PC-9 (cell line): ENCODE measurements at places on chromosomes 12 and 14.

DNA sequence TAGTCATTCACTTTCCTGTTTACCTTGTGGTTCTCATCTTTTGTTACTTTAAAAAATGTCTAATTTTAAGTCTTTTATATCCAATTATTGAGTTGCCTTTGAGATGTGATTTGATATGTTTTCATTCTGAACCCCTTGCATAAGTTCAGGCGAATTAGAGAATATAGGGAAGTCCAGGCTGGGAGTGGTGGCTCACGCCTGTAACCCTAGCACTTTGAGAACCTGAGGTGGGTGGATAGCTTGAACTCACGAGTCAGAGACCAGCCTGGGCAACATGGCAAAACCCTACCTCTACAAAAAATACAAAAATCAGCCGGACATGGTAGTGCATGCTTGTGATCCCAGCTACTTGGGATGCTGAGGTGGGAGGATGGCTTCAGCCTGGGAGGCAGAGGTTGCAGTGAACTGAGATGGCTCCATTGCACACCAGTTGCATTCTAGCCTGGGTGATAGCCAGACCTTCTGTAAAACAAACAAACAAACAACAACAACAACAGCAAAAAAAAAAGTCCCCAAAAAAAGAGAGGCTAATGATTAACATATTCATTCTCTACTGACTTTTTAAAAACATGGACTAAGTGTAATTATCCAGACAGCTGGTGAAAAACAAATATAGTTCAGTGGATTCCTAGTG, 451.1 kb upstream of the RGS6 start:
- no peak for DNase-seq

DNA sequence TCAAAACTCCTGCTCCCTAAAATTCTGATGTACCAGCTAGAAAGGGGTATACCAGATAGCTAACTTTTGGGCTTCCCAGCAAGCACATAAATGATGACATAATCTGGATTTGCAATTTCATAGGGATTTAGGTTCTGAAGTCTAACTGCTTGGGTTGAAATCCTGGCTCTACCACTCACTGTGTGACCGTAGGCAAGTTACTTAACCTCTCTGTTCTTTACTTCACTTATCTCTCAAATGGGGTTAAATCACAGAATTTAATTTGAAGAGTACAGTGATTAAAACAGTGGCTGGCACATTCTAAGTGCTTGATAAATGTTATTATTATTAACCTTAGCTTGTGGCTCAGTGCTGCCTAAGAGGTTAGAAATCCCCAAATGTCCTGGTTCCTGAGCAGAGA, 49.1 kb upstream of the NUAK1 start:
- no peak for DNase-seq

DNA sequence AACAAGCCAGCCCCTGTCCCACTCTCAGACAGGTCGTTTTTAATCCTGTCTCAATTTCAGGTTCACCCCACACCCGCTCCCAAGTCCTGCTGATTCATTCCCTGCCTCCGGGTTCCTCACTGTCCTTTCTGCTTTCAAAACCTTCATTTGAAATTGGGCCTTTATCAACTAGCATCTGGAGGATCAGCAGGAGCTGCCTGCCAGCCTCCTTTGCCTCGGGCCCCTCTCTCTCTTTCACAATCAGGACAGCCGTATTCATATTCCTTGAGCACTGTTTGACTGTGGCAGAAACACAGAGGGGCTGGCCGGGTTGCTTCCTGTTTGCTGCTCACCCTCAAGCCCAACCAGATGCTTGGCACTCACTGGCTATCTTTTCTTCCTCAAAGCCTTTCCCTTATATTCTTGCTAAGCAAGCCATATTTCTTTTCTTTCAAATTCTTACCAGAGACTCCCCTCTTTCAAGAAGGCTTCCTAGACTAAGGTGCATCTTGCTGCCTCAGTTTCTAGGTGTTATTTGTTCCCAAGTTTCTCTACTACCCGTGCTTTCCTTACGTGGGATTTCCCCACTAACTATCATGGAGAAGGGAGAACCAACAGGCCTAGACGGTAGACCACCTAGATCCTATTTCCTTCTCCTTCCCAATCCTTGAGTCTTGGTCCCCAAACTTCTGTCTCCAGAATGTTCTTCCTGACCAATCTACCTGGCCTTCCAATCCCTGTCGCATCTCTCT, 3.0 kb downstream of the GALNT6 start:
- DNase-seq: peak; percentile 68

DNA sequence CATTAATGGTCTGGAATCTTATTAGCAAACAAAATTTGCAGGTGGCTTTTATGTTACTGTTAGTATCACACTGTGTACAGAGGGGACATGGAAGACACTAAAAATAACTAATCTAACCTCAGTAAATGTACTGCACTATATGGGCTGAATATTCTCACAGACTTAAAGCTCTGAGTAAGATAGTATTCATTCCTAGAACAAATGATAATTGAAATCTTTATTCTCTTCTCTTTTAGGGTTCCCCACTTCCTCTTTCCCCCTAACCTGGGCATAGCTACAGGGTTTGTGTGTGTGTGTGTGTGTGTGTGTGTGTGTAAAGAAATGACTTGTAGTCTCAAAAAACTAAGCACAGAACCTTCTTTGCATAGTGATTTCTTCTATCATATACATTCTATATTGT, 21.4 kb upstream of the HECTD1 start:
- DNase-seq: no peak

- peak; percentile 73 for DNase-seq
These were observed 28.5 kb downstream of the ACTR6 start for GRCh38 chr12:100229036-100229635.

DNA sequence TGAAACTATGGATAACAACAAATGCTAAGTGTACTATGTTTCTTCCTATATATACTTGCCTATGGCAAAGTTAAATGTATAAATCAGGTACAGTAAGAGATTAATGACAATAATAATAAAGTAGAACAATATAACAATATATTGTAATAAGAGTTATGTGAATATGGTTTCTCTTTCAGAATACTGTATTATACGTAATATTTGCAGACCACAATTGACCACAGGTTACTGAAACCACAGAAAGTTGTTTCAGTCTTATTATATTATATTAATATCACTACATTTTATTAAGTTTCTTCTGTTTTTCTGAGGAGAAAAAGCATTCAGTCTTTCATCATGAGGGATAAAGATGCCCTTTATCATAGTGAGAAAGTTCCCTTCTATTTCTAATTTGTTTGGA, 131.2 kb downstream of the EML1 start:
- no peak for DNase-seq

DNA sequence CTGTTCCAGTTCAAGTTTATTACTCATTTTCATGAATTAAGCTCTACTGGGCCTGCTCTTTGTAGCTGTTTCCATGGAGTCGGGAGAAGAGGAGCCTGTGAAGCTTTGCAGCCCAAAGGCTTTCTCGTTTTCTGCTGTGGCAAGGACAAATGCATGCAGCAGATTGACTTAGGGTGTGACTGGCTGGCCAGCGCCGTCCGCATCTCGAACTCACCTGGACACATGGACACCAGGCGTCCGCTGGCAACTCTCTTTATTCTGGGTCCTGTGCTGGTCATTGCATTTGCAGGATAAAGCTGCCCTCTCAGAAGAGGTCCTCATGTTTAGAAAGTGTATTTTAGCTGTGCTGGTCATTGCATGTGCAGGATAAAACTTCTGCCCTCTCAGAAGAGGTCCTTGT, 350.4 kb downstream of the TMEM121 start:
- no peak for DNase-seq

DNA sequence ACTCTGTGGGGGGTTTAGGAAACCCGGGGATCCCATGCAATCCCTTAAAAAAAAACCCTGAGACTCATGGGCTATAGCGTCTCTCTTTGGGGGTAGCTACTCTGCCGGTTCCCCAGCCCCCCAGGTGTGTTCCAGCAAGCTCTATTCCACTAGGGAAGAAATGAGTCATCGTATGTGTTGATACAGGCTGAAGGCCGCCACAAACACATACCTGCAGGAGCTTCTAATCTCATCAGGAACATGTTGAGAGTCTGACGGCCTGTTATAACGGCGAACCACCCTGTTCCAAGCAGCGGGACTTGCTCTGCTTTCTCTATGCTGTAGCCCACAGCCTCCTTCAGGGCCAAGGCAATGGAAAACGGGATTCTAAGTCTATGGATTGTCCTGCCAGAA, 977 bp upstream of the KRT5 start:
- DNase-seq: peak; percentile 83

DNA sequence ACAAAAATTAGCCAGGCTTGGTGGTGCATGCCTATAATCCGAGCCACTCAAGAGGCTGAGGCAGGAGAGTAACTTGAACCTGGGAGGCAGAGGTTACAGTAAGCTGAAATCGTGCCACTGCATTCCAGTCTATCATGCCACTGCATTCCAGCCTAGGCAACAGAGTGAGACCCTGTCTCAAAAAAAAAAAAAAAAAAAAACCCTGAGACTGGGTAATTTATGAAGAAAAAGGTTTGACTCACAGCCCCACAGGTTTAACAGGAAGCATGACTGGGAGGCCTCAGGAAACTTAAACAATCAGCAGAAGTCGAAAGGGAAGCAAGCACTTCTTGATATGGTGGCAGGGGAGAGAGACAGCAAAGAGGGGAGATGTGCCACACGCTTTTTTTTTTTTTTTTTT, 123.2 kb downstream of the GXYLT1 start:
- no peak for DNase-seq

GRCh38 chr14:63039866-63040265, 5.4 kb downstream of the KCNH5 start:
- peak; percentile 27 for DNase-seq

- peak; percentile 60 for DNase-seq
These were observed 7.1 kb downstream of the PTHLH start for GRCh38 chr12:27965411-27965810.

- no peak for DNase-seq
These were observed 151.1 kb downstream of the DACT1 start for GRCh38 chr14:58788655-58789503.
